GM20000 (cell line): ENCODE measurements at places on chromosomes 6 and 20.

GRCh38 chr6:116483616-116484015 lies 22.4 kb downstream of the CALHM6 start:
- DNase-seq = no peak

DNA sequence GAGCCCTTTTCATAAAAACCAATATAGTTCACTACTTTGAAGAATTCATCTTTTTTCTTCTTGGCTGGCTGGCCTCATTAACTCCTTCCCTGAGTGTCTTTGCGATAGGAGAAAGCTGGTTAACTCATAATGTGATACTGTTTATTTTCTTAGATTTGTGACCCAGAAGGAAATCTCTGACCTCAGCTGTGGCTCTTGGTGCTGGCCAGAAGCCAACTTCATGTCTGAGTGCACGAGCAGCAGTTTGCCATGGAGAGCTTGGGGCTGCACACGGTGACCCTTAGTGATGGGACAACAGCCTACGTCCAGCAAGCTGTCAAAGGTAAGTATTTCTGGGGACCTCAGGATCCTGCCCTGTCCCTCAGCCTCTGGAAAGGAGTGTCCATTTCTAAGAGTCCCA lies 16.7 kb upstream of the DEF6 start:
- no peak for DNase-seq

GRCh38 chr6:31010393-31011060 lies at the start of gene MUC22:
MUC22 (plus strand) TSS chr6:31010474; CDS start chr6:31010707, 233 bp downstream.
- no peak for DNase-seq

- DNase-seq = no peak
These were observed 39.2 kb downstream of the SRC start for GRCh38 chr20:37385176-37385575.

GRCh38 chr6:127561660-127562059 lies 15.3 kb upstream of the C6orf58 start:
- DNase-seq = no peak
